ENCODE measurements at places on chromosomes 2 and 18.
A peak's percentile ranks its signal among the peaks of the same experiment; 100 is the strongest.

DNA sequence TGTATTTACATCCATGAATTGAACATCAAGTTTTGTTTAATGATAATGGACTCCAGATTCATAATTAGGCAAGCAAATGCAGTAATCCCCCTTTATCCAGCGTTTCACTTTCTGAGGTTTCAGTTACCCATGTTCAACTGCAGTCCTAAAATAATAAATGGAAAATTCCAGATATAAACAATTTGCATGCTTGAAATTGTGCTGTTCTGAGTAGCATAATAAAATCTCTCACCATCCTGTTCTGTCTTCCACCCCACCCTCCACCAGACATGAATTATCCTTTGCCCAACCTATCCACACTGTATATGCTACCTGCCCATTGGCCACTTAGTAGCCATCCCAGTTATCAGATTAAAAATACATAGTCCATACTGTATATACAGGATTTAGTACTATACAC lies 224.5 kb upstream of the CHAC2 start:
- DNase-seq = no peak

DNA sequence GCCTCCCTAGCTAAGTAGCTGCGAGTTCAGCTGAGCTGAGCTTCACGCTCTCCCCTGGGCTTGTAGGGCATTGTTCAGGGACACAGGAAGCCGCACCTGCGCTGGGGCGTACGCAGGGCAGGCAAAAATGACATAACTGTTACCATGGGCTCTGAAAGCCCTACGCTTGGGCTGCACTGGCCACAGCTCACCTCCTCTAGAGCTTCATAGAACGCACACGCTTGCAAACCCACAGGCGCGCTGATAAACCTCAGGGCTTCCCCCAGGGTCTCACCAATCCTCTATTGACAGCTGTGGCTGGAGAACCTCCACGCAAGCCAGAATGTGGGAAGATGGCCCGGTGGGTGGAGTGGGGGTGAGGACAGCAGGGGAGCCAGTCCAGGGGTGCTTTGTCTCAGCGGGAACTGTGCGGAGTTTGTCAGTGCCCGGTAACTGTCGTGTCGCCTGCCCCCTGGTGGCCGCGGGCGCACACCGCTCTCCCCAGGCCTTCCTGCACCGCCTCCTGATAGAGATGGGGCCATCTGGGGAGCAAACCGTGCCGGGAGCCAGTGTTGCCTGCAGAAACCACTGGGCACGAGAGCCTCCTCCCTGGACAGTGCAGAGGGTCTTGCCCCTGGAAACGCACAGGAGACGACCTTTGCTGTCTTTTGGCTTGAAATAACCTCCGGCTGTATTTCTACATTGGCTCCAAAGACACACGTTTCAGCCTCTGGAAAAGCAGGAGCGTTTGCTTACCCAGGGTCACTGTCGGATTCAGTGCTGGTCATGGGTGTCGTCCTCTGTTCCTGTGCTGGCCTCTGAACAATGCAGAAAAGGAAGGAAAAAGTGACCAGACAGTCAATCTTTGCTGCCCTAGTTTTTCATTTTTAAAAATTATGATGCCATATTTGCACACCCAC lies 17.0 kb upstream of the CIDEA start:
- DNase-seq = peak; percentile 66

DNA sequence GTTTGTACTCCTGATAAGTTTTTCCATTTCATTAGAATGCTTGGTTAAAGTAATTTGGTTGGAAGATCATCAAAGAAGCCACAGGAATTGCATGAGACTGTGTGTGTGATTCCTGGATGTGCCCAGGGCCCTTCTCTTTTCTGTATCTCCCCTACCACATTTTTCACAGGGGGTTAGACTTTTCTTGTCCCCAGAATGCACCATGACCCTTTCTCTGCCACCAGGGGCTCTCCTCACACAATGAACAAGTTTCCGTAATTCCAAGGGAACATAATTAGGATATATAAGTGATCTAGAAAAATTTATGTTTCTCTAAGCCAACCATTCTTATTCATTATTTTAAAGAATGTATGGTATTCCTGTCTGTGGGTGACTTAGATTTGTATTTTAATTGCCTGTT lies 291.8 kb downstream of the NEDD4L start:
- no peak for DNase-seq

DNA sequence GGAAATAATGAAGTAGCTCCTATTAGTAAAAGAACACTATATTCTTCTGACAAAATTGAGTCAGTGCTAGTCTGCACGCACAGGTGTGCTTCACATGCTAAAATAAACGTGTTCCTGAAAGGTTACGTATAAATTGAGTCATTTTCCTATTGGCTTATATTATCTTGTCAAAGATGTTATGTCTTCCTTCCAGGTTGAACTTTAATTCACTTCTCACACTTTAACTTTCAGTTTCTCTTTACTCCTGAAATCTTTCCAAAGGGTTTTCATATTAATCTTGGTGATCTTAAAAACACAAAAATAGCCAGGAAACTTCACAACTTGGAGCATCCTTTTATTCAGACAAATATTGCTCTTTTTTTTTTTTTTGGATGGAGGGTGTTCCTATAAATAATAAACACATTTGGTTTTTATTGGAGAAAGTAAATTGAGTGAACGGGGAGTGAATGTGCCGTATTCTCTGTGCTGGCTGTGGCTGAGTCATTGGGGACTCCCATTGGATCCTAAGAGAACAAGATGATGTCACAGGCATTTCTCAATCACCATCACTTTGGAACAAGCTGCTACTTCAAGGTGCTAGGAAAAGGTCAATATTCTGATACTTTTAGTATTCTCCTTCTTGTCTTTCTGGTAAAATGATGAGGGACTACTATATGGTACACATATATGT lies 150.2 kb upstream of the SPATS2L start:
- no peak for DNase-seq

DNA sequence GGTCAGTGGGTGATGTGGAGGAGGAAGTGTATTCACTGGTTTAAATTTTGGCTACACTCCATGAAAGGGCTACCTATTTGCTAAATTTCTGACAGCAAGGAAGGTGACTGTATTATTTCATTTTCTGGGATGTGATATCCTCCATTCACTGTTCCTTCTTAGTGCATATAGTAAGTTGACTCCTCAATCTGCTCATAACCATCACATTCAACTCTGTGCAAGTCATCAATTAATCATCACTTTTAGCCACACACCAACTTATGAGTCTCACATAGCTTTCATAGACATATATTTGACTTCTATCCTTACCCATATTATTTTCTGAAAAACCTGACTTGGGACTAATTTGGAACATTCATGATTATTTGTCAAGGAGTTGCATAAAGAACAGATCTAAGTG lies 16.9 kb downstream of the KLHL41 start:
- no peak for DNase-seq

- no peak for DNase-seq
Measured at GRCh38 chr2:62140426-62141141, 55.3 kb upstream of the B3GNT2 start.

DNA sequence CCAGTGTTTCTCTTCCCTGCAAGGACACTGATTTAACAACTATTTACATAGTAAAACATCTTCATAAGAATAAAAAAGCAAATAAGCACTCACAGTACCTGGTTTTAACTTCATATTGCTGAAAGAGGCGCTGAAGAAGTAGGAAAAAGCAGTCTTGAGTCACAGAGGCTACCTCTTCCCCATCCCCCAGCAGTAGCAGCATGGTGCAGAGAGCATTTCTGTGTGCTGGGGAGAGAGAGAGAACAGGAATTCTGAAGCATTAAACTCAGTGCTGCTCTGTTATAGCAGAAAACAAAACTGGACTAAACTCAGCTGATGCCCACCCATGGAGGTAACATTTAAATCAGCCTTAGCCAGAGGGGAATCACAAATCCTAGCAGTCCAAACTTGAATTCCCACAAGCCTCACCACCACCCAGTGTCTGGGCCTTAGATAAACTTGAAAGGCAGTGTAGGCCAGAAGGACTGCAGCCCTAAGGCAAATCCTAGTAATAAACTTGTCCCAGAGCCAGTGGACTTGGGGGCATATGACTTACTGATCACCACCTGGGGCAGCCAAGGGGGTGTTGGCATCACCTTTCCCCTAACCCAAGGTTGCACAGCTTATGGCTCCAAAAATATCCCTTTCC lies 321.8 kb upstream of the CWC22 start:
- no peak for DNase-seq

GRCh38 chr2:130869441-130870160 lies 32.9 kb downstream of the ARHGEF4 start:
- no peak for DNase-seq

DNA sequence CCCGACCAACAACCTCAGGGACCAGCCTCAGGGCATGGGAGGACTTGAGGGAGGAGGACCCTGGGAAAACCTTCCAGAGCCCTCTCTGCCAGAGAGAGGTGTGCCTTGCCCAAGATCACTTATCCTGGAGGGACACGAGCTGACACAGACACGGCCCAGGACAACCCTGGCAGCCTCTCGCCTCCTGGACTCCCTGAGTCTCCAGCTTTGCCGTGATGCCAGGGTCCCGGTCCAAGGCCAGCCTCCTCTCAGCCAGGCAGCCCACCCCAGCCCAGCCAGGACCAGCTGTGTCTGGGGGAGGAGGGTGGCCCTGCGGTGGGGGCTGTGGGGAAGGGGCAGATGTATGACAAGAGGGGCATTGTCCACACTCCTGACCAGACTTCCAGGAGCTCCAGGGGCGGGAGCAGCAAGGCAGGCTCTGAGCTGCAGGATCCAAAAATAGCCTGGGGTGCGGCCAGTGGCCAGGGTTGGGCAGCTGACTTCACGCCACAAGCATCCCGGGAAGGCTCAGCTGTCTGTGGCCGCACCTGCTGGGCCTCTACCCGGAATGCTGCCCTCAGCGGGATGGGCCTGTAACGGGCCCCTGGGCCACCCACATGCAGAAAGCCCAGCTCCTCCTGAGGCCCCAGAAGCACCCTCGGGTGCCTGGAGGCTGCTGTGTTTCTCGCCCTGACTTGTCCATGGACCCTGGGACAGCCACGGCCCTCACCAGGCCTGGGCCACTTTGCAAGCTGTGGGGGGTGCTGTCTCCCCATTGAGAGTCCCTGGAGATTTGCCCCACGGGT lies 65.5 kb upstream of the GPC1 start:
- no peak for DNase-seq
